ENCODE measurements at places on chromosomes 12 and 14.

DNA sequence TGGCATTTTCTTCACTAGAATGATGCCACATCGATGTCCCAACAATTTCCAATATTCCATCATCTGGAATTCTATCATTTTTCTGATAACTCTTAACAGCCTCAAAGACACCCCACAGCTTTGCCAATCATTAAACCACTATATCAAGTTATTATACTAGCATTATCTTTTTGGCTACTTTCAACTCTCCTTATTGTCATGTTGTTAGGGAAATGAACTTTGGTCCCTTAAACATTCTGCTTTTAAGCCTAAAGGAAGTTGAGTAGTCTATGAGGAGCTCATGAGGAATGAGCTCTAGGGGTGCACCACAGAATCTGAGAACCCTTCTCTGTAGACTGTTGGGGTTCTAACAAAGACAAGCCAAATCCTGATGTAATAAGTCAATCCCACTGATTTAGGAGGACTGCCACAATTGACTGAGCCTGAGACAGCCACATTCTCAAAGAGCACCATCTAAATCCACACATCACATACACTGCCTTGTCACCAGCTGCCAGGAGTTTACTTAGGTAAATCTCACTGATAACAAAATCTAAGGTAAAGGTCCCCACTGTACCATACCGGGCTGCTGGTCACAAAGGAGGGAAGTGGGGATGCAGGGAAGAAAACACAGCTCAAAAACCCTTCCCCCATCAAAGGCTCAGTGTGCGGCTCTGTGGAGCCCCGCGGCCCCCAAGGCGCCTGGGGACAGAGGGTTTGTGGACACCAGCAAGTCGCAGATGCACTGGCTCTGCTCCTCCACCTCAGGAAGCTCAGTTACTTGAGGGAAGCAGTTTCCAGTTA is 58.2 kb downstream of the SETD3 start:
- DNase-seq: no peak

GRCh38 chr14:34796902-34797301 is 78.3 kb downstream of the BAZ1A start:
- DNase-seq: no peak

GRCh38 chr14:102817318-102817717 is 40.1 kb downstream of the TRAF3 start:
- DNase-seq: no peak

GRCh38 chr14:75459099-75459741 is 31.4 kb downstream of the JDP2 start:
- no peak for DNase-seq

- DNase-seq: peak; percentile 35
Observed at GRCh38 chr14:26598672-26599131, 869 bp upstream of the NOVA1 start.

- no peak for DNase-seq
Observed at GRCh38 chr12:126210448-126210847, 1145.2 kb downstream of the AACS start.

- DNase-seq: peak; percentile 25
Observed at GRCh38 chr12:106583242-106584103, 669 bp downstream of the RFX4 start.

GRCh38 chr12:26429070-26429691 is 233.8 kb downstream of the SSPN start:
- DNase-seq: no peak

DNA sequence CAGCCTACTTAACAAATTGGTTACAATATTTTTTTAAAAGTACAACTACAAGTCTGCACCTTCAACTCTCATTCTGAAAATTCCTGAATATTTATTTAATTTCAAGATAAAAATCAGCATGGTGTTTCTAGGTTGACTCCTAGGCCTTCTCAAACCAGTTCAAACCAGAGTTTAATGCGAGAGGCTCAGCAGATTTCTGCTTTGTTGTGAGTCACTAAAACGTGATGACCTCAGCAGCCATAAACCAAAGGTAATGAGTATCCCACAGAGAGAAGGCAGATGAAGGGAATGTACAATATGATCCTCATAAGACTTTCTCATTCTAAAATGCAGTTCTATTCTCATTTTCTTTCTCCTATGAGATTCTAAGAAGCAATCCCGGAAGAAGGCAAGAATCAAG is 1.5 kb downstream of the PRDM4 start:
- peak; percentile 93 for DNase-seq

DNA sequence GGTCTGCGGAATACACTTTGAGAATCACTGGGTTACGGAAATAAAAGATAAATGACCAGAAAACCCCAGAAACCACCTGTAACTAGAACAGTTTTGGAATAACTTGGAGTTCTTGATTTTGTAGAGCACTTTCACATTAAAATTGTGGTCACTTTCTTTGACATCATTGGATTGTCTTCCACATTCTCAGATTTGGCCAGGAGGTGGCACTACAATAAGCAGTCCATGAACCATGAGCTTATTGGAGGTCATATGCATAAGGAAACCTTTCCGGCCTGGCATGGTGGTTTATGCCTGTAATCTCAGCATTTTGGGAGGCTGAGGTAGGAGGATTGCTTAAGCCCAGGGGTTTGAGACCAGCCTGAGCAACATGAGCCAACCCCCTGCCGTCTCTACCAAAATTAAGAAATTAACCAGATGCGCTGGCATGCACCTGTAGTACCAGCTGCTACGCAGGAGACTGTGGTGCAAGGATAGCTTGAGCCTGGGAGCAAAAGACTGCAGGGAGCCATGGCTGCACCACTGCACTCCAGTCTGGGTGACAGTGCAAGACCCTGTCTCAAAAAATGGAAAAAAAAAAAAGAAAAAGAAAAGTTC is 107.7 kb upstream of the CAND1 start:
- DNase-seq: peak; percentile 53

DNA sequence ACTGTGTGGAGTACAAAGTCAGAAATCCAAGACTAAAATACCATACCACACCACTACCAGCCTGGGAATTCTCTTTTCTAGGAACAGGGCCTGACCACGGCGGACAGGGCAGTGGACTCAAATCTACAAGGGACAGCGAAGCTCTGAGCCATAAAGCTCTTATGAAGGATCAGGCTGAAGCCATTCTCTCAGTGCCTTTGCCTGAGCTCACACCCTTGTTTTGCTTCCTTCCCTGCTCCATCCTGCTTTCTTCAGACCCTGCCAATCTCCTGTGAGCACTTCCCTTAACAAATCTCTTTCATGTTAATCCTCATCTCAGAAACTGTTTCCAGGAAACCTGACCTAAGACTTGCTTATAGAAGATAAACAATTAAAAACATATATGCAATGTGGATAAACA is 398.5 kb downstream of the MDGA2 start:
- DNase-seq: no peak

- DNase-seq: no peak
Observed at GRCh38 chr12:47755655-47756562, 2.8 kb downstream of the RAPGEF3 start.

- no peak for DNase-seq
Observed at GRCh38 chr14:95055318-95055717, 102.0 kb downstream of the DICER1 start.

GRCh38 chr12:82688035-82688501 is 1.4 kb downstream of the TMTC2 start:
- DNase-seq: peak; percentile 15

DNA sequence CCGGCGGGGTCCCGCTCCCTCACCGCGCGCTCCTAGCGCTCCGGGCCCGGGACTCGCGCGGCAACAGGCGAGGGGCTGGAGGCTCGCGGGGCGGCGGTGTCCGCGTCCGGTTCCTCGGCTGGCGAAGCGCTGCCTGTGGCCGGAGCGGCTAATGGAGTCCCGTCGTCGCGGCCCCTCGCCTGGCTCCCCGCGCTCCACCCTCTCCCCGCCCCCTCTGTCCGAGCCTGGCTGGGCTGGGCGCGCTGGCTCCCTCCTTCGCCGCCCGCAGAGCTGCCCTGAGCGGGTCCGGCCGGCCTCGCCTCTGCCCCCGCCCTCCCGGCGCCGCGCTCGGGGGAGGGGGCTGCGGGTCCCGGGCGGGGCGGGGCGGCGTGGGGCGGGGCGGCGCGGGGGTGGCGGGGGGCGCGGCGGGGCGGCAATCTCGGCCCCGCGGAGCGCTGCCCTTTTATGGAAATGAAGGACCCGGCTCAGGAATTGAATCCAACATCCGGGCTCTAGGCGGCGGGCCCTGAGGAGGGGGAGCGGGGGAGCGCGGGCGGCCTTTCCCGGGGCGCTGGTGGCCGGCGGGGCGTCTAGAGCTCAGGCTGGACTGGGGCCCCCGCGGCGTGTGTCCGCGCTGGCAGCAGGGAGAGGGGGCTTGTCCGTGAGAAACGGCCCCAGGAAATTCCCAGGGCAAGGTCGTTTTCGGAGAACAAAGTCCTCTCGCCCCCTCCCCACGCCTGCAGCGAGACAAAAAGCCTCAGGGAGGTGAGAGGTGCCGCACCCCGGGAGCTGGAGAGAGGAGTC is at the start of gene FERMT2:
Gene FERMT2 (minus strand): TSS at position 153 of the 783 bp plus-strand sequence. CDS start 482 bp downstream, outside the sequence.
- DNase-seq: peak; percentile 77

DNA sequence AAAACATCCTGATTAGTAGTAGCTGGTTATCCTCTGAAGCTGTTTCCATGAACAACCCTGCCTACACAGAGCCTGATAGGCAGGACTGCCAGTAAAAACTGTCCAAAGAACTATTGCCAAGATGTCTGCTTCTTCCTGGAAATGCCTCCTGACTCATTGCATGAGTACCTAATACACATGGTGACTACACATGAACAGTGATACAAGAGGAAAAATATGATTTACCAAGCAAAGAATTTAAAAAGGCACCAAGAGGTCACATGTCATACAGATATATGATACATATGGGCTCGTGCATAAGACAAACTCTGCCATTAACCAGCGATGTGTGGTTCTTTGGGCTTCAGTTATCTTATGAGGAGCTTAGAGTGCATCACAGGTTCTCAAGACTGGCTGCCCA is 552.3 kb downstream of the SLC16A7 start:
- DNase-seq: peak; percentile 95

DNA sequence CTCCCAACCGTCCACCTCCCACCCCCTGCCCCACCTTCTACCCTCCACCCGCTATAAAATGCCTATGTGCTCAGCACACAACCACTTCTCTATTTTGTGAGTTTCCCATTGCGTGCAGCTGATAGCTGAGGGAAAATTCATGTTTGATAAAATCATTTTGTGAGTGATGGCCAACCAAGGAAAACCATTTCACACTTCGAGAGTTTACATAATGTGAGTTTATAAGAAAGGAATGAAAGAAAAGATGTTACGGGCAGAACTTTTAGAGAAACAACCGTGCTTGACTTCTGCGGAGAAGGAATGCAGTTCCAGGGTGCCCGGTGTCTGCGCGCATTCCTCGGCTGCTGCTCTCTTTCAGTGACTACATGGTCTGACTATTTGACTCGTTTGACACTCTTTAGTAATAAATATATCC is 140.9 kb downstream of the EFCAB11 start:
- DNase-seq: peak; percentile 16

DNA sequence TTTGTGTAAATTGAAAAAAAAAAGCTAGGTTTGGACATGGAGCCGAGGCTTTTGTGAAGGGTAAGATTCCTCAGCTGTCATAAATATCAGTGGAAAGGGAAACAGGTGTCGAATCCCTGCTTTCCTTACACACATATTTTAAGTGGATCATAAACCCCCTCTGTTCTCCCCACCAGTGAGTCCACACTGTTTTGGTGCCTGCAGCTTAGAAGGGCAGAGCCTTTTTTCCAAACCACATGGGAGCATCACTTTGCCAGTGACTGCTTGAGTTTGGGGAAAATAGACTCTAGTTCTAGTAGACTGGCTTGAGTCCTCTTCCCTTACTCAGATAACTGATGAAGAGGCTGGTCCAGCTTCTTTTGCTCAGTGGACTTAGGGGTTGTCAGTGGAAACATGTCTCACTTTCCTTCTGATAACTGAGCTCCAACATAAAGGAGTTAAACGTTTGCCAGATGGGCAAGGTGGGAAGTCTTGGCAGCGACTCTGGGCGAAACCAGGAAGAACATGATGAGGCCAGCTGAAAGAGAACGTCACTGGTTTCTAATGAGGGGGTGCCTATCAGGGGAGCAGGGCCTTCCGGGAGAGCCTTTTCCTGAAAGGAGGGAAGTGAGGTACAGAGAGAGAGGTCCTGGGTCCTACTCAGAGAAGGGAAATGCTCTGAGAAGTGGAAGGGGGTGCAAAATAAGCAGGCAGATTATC is 168.1 kb upstream of the PARP11 start:
- DNase-seq: no peak

- no peak for DNase-seq
Observed at GRCh38 chr12:115916910-115917668, 360.4 kb downstream of the MED13L start.

GRCh38 chr14:51039252-51039651 is 55.7 kb downstream of the TRIM9 start:
- DNase-seq: no peak

GRCh38 chr12:47111392-47111778 is 31.6 kb upstream of the AMIGO2 start:
- no peak for DNase-seq

GRCh38 chr14:59362513-59362912 is 102.7 kb downstream of the GPR135 start:
- DNase-seq: peak; percentile 52

- peak; percentile 77 for DNase-seq
Observed at GRCh38 chr14:72736786-72737559, 156.9 kb downstream of the DPF3 start.

DNA sequence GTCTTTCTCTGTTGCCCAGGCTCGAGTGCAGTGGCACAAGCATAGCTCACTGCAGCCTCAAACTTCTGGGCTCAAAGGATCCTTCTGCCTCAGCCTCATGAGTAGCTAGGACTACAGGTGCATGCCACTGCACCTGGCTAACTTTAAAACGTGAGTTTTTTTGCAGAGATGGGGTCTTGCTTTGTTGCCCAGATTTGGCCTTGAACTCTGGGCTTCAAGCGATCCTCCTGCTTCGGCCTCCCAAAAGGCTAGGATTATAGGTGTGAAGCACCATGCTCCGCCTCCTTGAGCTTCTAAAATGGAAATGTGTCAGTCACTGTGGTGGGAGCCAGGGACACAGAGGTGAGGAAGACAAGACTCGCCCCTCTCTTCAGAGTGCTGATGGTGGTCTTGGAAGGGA is 45.6 kb downstream of the WSCD2 start:
- DNase-seq: no peak

- DNase-seq: no peak
Observed at GRCh38 chr12:76083246-76083903, 1.1 kb downstream of the NAP1L1 start.

DNA sequence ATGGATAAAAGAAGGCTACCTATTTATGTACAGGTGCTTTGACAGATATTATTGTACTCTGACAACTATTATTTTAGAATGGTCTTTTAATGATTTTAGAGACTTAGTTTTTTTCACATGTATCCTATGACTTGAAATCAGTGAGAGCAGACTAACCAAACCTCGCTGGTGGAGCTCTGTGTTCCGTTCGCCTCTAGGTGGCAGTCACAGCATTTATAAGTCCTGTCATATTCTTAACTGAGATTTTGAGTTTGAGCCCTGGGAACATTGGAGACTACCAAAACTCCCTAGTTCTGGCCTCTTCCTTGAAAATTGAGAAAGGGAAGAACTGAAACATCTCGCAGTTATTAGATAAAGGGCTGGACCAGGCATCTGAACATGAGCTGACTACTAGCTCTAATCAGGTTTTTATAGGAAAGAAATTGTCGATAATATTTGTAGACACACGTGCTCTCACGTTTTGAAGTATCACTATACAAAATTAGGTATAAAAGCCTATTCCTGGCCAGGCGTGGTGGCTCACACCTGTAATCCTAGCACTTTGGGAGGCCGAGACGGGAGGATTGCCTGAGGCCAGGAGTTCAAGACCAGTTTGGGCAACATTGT is 48.3 kb downstream of the TTLL5 start:
- peak; percentile 85 for DNase-seq

GRCh38 chr12:71007781-71008404 is 87.4 kb upstream of the PTPRR start:
- peak; percentile 68 for DNase-seq

- DNase-seq: no peak
Observed at GRCh38 chr12:100504804-100505203, 31.1 kb downstream of the NR1H4 start.
